Activated CD8-positive, alpha-beta T cell treated with anti-CD3 and anti-CD28 coated beads for 36 hours (primary cell): ENCODE measurements at places on chromosomes 16 and 17. TPM values are rescaled to one million over a fixed set of nuclear protein-coding genes. Genes with fewer than 3 reads are reported as not detected.

GRCh38 chr17:538181-538973, 176.3 kb downstream of the VPS53 start:
- no peak for DNase-seq
- H3K27ac ChIP-seq, result no peak overlapping the region
- H3K36me3 ChIP-seq, result peaks cover 36% of the 10 kb centered on the region
- peaks cover 8% of the 10 kb centered on the region for H3K4me1 ChIP-seq
- no peaks in the 10 kb centered on the region for H3K27me3 ChIP-seq

AGRP gene
- not detected for total RNA-seq

TMC8 gene
- total RNA-seq, result 197 TPM

- H3K27me3 ChIP-seq, result peaks cover 12% of the 10 kb centered on the region
- no peaks in the 10 kb centered on the region for H3K36me3 ChIP-seq
- DNase-seq, result no peak
- no peak overlapping the region for H3K4me3 ChIP-seq
- H3K4me1 ChIP-seq, result no peaks in the 10 kb centered on the region
Observed at GRCh38 chr16:48059936-48060335, 95.9 kb downstream of the ABCC12 start.

CA4 gene
- not detected for total RNA-seq

ITGAE gene
- 32.4 TPM for total RNA-seq

DNA sequence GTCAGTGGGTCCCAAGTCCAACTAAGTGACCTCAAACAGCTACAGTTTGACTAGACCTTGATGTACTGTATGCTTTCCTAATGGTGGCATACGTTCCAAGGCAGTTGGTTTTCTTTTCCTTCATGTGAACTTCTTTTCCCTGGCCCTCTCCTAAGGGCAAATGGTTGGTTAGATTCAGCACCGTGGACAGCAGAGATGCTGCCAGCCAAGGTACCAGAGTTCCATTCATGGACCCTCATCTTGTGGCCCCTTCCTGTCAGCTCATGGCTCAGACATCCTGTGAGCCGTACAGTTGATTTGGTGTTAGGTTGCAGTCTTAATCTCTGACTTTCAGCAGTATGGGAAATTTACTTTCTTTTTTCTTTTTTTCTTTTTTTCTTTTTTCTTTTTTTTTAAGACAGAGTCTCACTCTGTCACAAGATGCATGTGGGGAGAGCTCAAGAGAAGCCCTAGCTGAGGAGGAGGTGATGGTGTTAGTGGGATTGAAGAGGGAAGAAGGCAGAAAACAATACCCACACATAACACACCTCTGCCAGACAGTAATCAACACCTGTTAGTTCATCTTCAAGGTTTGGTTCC, 122.4 kb downstream of the USP31 start:
- H3K36me3 ChIP-seq, result no peaks in the 10 kb centered on the region
- H3K4me3 ChIP-seq, result no peak overlapping the region
- peak; percentile 12 for DNase-seq
- no peaks in the 10 kb centered on the region for H3K4me1 ChIP-seq

- no peak overlapping the region for H3K4me3 ChIP-seq
- H3K27ac ChIP-seq, result peak overlapping the region; percentile 42
- H3K4me1 ChIP-seq, result peaks cover 77% of the 10 kb centered on the region
- peak; percentile 88 for DNase-seq
- peaks cover 17% of the 10 kb centered on the region for H3K36me3 ChIP-seq
Observed at GRCh38 chr16:11091021-11091785, 146.8 kb downstream of the CLEC16A start.

CCL14 gene
- not detected for total RNA-seq

GRCh38 chr16:85554114-85554888, 58.8 kb upstream of the GSE1 start:
- peaks cover 54% of the 10 kb centered on the region for H3K4me1 ChIP-seq
- H3K36me3 ChIP-seq, result no peaks in the 10 kb centered on the region
- H3K27ac ChIP-seq, result peak overlapping the region; percentile 86
- DNase-seq, result peak; percentile 95
- no peaks in the 10 kb centered on the region for H3K27me3 ChIP-seq

DNA sequence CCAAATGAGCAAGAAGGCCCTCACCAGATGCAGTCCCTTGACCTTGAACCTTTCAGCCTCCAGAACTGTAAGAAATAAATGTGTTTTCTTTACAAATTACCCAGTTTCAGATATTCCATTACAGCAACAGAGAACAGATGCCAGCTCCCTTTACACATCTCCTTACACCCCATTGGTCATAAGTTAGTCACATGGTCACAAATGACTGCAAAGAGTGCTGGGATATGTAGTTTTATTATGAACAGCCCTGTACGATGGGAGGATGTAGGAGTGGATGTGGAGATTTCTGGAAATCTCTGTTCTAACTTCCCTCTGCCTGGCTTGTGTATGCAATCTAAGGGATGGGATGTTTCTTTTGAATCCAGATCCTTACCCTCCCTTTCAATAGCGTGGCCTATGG, 13.3 kb upstream of the RPL38 start:
- H3K27ac ChIP-seq, result no peak overlapping the region
- no peak overlapping the region for H3K4me3 ChIP-seq
- no peaks in the 10 kb centered on the region for H3K36me3 ChIP-seq

- DNase-seq, result no peak
- no peaks in the 10 kb centered on the region for H3K36me3 ChIP-seq
- no peaks in the 10 kb centered on the region for H3K4me1 ChIP-seq
- H3K4me3 ChIP-seq, result no peak overlapping the region
Observed at GRCh38 chr16:1159325-1159972, 6.5 kb downstream of the CACNA1H start.

ZC3H18 gene
- total RNA-seq, result 73.5 TPM

- no peak overlapping the region for H3K27ac ChIP-seq
- peaks cover 6% of the 10 kb centered on the region for H3K27me3 ChIP-seq
- H3K4me1 ChIP-seq, result no peaks in the 10 kb centered on the region
- H3K36me3 ChIP-seq, result no peaks in the 10 kb centered on the region
Observed at GRCh38 chr17:45813048-45813725, 29.1 kb downstream of the CRHR1 start.

SLC38A7 gene
- total RNA-seq, result 6.0 TPM
